ENCODE measurements at places on chromosomes 4 and X.

- DNase-seq: peak; percentile 39
These were observed 380.7 kb downstream of the ADGRL3 start for GRCh38 chr4:61580721-61581377.

DNA sequence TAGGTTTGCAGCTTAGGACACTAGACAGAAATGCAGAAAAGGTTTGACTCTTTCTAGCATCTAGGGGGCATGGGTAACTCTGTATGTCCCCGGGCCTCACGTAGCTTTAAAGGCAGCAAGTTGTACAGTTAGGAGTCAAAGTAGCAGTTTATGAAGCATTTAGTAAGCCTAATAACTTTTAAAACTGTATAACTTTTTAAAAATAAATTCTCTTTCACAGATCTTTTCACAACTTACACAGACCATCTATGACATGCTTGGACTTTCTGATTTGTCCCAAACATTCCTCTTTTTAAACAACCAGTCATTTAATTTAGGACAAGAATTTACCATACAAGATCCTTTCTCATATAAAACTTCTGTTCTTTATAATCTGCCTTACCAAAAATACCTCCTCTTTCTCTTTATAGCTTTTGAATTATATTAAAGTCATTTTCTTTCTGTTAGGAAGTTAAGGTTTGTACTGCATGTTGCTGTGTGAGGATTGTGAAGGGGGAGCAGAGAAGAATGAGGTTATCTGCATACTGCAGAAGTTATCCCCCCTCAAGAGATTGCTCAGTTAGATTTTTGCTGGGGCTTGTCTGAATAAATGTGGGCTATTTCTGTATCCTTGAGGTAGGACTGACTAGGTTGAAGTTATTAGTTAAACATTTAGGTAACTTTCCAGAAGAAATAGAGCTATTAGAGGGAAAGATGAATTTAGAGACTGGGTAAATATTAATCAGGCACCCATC, 94.3 kb downstream of the CPE start:
- DNase-seq: no peak

DNA sequence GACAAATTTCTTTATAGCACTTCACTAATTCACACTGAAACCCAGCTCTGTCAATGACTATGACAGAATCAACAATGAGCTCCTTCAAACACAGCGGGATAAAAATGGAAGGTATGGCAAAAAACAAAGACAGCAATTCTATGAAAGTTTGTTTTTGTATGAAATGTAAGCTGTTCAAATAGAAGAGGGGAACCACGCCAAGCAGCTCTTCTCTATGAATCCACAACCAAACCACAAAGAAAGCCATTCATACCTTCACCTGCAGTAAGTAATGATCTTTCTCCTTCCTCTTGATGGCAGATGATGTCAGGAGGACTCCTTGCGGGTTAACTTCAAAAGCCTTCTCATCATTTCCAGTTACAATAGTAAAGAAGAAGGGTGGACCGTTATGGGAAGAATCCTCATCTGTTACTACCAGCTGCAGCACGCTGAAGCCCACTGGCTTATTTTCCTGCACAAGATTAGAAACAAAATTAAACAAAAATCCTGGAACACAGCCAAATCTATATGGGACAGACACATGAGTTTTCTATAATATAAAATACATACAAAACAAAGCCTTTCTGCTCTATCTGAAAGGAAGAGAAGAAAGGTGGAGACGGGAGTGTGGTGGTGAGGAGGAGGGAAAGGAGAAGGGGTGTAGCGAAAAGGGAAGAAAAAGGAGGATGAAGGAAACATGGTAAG, 48.9 kb upstream of the MTNR1A start:
- DNase-seq: no peak

- no peak for DNase-seq
These were observed 58.0 kb downstream of the STAP1 start for GRCh38 chr4:67616478-67616877.

DNA sequence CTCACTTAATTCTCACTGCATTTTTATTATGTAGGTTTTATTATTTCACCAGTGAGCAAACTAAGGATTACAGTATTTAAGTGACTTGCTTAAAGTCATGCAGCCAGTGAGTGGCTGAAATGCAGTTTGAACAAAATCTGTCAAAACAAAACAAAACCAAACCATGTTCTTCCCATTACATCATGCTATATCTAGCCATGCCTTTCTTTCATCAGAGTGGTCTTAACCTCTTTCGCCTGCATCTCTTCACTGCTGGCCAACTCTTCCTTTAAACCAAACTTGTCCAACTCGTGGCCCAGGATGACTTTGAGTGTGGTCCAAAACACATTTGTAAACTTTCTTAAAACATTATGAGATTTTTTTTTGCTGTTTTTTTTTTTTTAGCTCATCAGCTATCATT, 223.2 kb downstream of the PCDH7 start:
- DNase-seq: no peak
